A549 treated with CORT108297 at 1 μM for 4 hours (cell line): ENCODE measurements at places on chromosomes 4 and X. TPM values are rescaled to one million over a fixed set of nuclear protein-coding genes. Genes with fewer than 3 reads are reported as not detected.

The SLC6A14 gene
- not detected in 5 replicates for total RNA-seq

The ADH4 gene
- 0.07 TPM in 1 of 5 replicates, not detected in the others for total RNA-seq

The AKAP4 gene
- total RNA-seq, result not detected in 5 replicates

The CCNG2 gene
- 2.9 to 6.8 TPM (median 5.6 TPM) in 5 replicates for total RNA-seq

The ELK1 gene
- 31.9 to 40.8 TPM (median 37.1 TPM) in 5 replicates for total RNA-seq

The CT45A1 gene
- not detected in 5 replicates for total RNA-seq

The FNIP2 gene
- 3.6 to 5.6 TPM (median 4.2 TPM) in 5 replicates for total RNA-seq

The CBLL2 gene
- total RNA-seq, result not detected in 5 replicates

The MAGEC1 gene
- total RNA-seq, result 0.02 to 0.03 TPM (median 0.03 TPM) in 3 of 5 replicates, not detected in the others

The ITM2A gene
- not detected in 5 replicates for total RNA-seq

The LRRC66 gene
- 0.05 to 0.18 TPM (median 0.10 TPM) in 5 replicates for total RNA-seq

The ADH6 gene
- total RNA-seq, result 0.07 to 0.15 TPM (median 0.12 TPM) in 3 of 5 replicates, not detected in the others

The PGRMC1 gene
- 150 to 165 TPM (median 160 TPM) in 5 replicates for total RNA-seq

The WDR17 gene
- 1.4 to 2.2 TPM (median 1.9 TPM) in 5 replicates for total RNA-seq

The XAGE2 gene
- not detected in 5 replicates for total RNA-seq

The FRMPD4 gene
- total RNA-seq, result 0.02 to 0.07 TPM (median 0.03 TPM) in 5 replicates

The BEX1 gene
- total RNA-seq, result not detected in 5 replicates

The SLITRK4 gene
- total RNA-seq, result 0.02 TPM in 1 of 5 replicates, not detected in the others

The DCAF12L2 gene
- total RNA-seq, result 0.05 to 0.12 TPM (median 0.10 TPM) in 5 replicates

The PABPC5 gene
- 0.06 TPM in 1 of 5 replicates, not detected in the others for total RNA-seq

The TMEM31 gene
- total RNA-seq, result not detected in 5 replicates

The BEND4 gene
- total RNA-seq, result 0.05 TPM in 1 of 5 replicates, not detected in the others

The GLUD2 gene
- 2.6 to 3.1 TPM (median 2.9 TPM) in 5 replicates for total RNA-seq

The TMPRSS11A gene
- total RNA-seq, result not detected in 5 replicates

The SSX2 gene
- total RNA-seq, result not detected in 5 replicates

The TMPRSS11F gene
- not detected in 5 replicates for total RNA-seq

The IL15 gene
- 10.1 to 14.3 TPM (median 12.0 TPM) in 5 replicates for total RNA-seq

The CENPE gene
- 5.5 to 8.4 TPM (median 7.5 TPM) in 5 replicates for total RNA-seq

The NEUROG2 gene
- total RNA-seq, result not detected in 5 replicates

The DUSP9 gene
- 1.2 to 1.8 TPM (median 1.4 TPM) in 5 replicates for total RNA-seq

The PRR32 gene
- not detected in 5 replicates for total RNA-seq

The SSX4B gene
- not detected in 5 replicates for total RNA-seq

The F9 gene
- not detected in 5 replicates for total RNA-seq

The RAI2 gene
- 0.08 to 0.18 TPM (median 0.14 TPM) in 5 replicates for total RNA-seq

The FGF5 gene
- 0.23 to 0.79 TPM (median 0.32 TPM) in 5 replicates for total RNA-seq

The TLL1 gene
- 0.09 to 0.30 TPM (median 0.15 TPM) in 5 replicates for total RNA-seq

The NAP1L2 gene
- total RNA-seq, result 1.1 to 1.6 TPM (median 1.3 TPM) in 5 replicates

The FRMD7 gene
- total RNA-seq, result not detected in 5 replicates

The JADE3 gene
- 10.4 to 14.8 TPM (median 12.2 TPM) in 5 replicates for total RNA-seq

The CXCL8 gene
- 5.9 to 27.4 TPM (median 13.4 TPM) in 5 replicates for total RNA-seq

The ZNF630 gene
- total RNA-seq, result 0.21 to 0.38 TPM (median 0.26 TPM) in 5 replicates
